ENCODE measurements at places on chromosomes 13 and 19.

- peak; percentile 96 for DNase-seq
Measured at GRCh38 chr19:50025794-50026549, at the start of gene ZNF473. TSS of gene ZNF473 (plus strand) at chr19:50026005. CDS start at chr19:50031083, 5,078 bp downstream.

DNA sequence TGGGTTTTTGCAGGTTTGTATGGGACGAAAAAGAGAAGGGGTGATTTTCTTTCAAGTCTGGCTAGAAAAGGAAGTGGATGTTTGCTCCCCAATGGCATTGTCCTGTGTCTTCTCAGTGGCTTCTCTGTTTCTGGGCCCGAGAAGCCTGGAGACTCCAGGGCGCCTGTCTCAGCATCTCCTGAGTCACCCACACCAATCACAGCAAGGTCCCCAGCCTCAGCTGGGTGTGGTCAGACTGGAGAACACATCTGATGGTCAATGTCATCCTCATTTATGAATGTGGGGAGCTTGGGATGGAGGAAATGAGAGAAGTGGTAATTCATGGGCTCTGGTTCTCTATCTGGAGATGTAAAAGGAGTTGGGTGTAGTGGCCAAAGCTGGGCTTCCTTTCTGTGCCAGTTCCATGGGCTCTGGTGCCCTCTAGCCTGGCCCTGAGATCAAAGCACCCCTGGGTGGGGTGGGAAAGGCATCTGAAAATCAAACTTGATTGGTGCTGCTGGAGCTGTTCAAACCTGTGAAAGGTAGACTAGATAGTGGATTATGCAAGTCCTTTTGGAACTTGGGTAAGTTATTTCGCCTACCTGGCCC lies 13.4 kb downstream of the RASL11A start:
- peak; percentile 64 for DNase-seq

- DNase-seq: no peak
Measured at GRCh38 chr13:74768521-74769085, 634.4 kb upstream of the KLF12 start.

- no peak for DNase-seq
Measured at GRCh38 chr19:16076958-16077611, 790 bp downstream of the TPM4 start.

- no peak for DNase-seq
Measured at GRCh38 chr13:45468635-45469034, 3.9 kb downstream of the COG3 start.

- no peak for DNase-seq
Measured at GRCh38 chr13:97116754-97117153, 105.4 kb upstream of the MBNL2 start.

DNA sequence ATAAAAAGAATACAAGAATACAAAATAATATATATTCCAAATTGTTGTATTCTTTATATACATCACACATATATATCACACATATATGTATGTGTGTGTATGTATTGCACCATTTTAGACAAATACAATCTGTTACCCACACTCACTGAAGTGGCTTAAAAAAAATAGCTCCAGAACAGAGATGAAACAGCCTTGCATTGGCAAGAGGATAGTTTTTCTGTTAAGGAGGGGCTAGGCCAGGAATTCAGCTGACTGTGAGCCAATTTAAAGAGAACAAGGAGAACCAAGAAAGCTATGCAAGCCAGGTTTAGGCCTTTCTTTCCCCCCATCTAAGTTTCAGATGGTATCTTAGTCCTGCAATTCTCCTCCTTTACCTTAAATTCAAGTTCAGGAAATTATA lies 257.5 kb downstream of the MZT1 start:
- no peak for DNase-seq

Data from SK-MEL-5 (cell line).